ENCODE measurements at places on chromosomes 6 and 20.

DNA sequence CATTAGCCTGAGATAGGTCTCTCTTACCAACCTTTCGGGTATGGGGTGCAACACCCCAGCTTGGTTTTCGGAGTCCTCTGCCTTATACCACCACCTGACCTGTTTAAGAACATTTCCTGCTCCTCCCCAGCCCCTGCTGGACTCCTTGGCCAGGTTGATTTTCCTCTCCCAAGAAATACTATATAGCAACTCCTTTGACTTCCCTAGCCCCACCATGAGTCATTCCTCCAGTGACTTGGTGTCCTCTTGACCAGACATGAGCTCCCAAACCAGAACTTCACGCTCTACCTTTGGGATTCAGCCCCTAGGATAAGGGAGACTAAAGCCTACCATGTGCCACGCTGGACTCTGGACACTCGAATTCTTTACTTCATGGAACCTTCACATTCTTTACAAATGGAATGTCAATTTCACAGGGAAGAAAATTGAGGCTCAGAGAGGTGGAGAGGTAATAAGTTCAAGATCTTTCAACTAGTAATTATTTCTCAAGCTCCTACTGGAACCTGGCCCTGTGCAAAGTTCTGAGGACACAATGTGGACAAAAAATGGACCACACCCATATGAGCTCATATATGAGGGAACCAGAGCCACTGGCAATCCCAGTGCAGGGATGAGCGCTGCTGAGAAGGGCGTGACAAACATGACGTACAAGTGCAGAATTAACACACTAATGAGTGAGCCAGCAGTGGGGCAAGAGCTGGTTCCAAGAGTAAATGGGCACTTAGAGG is 48.2 kb downstream of the SIRPA start:
- DNase-seq: no peak

GRCh38 chr6:87922947-87923330 is 124.7 kb upstream of the SPACA1 start:
- peak; percentile 30 for DNase-seq

DNA sequence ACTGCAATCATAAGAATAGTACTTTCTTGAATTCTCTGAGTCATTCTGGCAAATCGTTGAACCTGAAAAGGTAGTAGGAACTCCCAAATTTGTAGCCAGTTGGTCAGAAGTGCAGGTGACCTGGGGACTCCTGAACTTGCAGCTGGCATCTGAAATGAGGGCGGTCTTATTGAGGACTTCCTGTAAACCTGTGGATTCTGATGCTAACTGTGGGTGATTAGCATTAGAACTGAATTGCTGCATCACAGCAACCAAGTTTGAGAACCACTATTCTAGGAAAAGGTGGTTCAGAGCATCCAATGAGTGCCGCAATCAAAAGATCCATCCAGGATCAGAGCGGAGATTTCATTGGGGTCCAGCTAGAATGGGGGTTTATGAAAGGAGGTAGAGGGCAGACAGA is 50.2 kb upstream of the UTRN start:
- DNase-seq: no peak

DNA sequence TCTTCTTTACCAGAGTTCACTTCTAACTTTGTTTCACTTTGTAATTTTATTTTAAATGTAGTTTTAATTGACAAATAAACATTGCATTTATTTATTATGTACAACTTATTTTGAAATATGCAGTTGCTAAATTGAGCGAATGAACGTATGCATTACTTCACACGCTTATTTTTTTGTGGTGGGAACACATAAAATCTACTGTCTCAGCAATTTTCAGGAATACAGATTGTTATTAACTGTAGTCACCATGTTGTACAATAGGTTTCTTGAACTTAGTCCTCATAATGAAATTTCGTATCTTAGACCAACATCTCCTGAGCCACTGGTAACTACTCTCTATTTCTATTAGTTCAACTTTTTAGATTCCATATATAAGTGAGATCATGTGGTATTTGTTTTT is 46.9 kb downstream of the NKAIN2 start:
- DNase-seq: no peak

DNA sequence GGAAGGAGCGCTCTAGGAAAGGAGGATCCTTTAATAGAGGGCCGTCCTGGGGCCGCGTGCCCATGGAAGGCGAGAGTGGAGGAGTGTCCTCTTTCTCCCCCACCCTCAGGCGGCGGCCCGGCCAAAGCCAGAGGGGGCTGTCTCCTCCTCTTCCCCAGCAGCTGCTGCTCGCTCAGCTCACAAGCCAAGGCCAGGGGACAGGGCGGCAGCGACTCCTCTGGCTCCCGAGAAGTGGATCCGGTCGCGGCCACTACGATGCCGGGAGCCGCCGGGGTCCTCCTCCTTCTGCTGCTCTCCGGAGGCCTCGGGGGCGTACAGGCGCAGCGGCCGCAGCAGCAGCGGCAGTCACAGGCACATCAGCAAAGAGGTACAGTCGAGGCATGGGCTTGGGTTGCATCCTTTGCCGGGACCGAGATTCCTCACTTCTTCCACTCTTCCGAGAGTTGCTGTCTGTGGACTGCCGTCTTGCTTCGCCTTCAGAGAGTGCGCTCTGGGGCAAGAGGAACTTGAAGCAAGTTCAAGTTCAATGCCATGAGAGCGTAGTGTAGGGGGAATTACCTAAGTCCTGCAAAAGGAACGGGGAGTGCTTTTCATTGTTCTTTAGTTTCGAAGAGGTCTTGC is at the start of gene LAMA2:
Gene LAMA2, plus strand, starts transcription at position 148 of the 621 bp plus-strand sequence. Its CDS starts 108 bp downstream, at position 256.
- DNase-seq: no peak

All from NCI-H2029 (cell line).